ENCODE measurements at places on chromosomes 4 and X. TPM values are rescaled to one million over a fixed set of nuclear protein-coding genes. Genes with fewer than 3 reads are reported as not detected.

The PLAC8 gene
- 6.3 TPM for total RNA-seq

- H3K36me3 ChIP-seq, result peaks cover 21% of the 10 kb centered on the region
- H3K4me3 ChIP-seq, result peak overlapping the region; percentile 93
- H3K4me1 ChIP-seq, result no peaks in the 10 kb centered on the region
- peak overlapping the region; percentile 64 for H3K27ac ChIP-seq
- H3K27me3 ChIP-seq, result no peaks in the 10 kb centered on the region
Measured at GRCh38 chr4:70903291-70903603, 1.1 kb downstream of the MOB1B start.

DNA sequence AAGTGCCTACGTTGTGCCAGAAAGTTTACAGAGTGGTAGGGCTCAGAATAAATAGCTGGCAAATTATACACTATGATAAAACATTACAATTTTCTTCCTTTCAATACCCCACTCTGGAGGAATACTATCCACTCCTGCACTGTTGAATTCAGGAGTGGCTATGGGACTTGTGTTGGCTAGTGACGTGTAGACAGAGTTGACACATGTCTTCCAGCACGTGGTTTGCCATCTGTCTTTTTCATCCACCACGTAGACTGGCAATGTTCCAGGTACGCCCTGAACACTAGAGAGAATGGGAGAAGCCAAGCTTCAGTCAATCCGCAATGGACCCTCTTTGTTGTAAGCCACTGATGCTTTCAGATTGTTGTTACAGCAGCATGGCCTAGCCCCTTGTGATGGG, 168.8 kb upstream of the RBPJ start:
- no peak overlapping the region for H3K27ac ChIP-seq
- H3K4me1 ChIP-seq, result no peaks in the 10 kb centered on the region
- peaks cover 15% of the 10 kb centered on the region for H3K27me3 ChIP-seq
- H3K4me3 ChIP-seq, result no peak overlapping the region
- DNase-seq, result no peak

GRCh38 chr4:96429657-96430056, 589.8 kb downstream of the PDHA2 start:
- no peaks in the 10 kb centered on the region for H3K4me1 ChIP-seq
- no peaks in the 10 kb centered on the region for H3K36me3 ChIP-seq
- no peak overlapping the region for H3K4me3 ChIP-seq
- H3K27ac ChIP-seq, result no peak overlapping the region

GRCh38 chr4:109040441-109040840, 262.0 kb downstream of the COL25A1 start:
- no peak for DNase-seq
- H3K4me3 ChIP-seq, result no peak overlapping the region
- H3K4me1 ChIP-seq, result no peaks in the 10 kb centered on the region
- H3K27ac ChIP-seq, result no peak overlapping the region

The PDCL2 gene
- not detected for total RNA-seq

The WAS gene
- 1.1 TPM for total RNA-seq

DNA sequence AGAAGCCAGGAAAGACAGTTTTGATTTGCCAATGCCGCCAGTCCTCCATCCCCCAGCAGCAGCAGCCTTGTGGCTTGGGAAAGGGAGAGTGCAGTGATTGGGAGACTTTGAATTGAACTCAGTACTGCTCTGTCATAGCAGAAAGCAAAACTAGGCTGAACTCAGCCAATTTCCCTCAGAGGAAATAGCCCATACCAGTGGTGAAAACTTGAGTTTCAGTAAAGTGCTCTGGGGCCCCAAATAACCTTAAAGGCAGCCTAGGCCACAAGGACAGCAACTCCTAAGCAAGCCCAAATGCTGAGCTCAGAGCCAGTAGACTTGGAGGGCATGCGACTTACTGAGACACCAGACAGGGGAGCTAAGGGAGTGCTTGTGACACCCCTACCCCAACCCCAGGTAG, 2.0 kb upstream of the PROM1 start:
- peaks cover 18% of the 10 kb centered on the region for H3K4me1 ChIP-seq
- no peak overlapping the region for H3K27ac ChIP-seq
- no peak overlapping the region for H3K4me3 ChIP-seq
- no peak for DNase-seq

DNA sequence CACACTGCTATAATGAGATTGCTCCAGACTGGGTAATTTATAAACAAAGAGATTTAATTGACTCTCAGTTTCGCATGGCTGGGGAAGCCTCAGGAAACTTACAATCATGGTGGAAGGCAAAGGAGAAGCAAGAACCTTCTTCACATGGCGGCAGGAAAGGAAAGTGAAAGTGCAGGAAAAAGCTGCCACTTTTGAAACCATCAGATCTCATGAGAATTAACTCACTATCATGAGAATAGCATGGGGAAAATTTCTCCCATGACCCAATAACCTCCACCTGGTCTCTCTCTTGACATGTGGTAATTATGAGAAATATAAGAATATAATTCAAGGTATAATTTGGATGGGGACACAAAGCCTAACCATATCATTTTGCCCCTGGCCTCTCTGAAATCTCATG, 884.2 kb downstream of the GLUD2 start:
- H3K27me3 ChIP-seq, result no peaks in the 10 kb centered on the region
- no peak for DNase-seq
- no peaks in the 10 kb centered on the region for H3K4me1 ChIP-seq

DNA sequence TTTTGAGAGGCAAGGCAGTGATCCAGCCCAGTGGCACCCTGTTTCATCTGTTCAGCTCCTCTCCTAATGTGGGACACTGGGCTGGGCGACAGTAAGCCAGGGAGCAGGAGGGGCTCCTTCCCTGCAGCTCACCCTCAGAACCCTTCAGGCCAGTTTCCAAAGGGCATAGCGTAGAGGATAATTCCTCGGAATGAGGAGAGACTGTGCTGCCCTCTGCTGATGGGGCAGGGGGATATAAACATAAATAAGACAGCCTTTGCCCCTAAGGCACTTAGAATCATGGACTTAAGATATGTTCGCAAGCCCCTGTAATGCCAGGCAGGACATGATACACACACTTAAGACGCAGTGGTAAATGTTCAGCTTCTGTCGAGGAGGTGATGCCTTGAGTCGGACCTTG, 27.9 kb upstream of the ZNF185 start:
- H3K27me3 ChIP-seq, result no peaks in the 10 kb centered on the region
- H3K27ac ChIP-seq, result no peak overlapping the region
- DNase-seq, result no peak
- no peak overlapping the region for H3K4me3 ChIP-seq
- H3K4me1 ChIP-seq, result no peaks in the 10 kb centered on the region

DNA sequence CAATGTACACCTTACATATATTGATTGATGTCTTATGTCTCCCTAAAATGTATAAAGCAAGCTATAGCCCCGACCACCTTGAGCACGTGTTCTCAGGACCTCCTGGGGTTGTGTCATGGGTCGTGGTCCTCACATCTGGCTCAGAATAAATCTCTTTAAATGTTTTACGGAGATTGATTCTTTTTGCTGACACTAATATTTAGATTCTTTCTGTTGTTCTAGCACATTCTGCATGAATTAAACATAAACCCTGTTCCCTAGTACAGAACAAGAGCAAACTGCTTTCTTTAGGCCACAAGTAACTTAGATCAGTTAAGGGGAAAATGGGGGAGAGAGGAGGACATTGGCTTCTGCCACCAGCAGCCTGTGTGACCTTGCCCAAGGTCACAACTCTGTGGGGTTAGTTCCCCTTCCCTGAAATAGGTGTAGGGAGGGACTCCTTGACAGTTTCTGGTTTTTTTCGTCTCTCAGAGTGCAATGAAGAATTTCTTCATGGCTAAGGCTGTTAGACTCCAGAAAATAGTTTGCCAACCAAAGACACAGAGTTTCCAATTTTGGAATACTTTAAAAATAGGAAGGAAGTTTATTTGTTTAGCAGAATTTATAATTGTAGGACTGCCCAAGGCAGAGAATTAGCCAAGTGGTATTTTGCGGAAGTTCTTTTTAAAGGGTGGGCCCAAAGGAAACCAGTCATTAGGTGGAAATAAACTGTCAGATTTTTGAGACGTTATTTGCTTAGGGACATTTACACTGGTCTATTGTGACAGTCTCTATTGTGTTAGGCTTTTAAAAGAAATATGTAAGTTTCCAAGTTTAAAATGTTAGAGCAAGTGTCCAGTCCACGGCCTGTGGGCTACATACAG, 29.4 kb downstream of the PTTG2 start:
- no peak overlapping the region for H3K4me3 ChIP-seq
- H3K36me3 ChIP-seq, result no peaks in the 10 kb centered on the region
- H3K4me1 ChIP-seq, result peaks cover 22% of the 10 kb centered on the region
- no peak for DNase-seq
- no peak overlapping the region for H3K27ac ChIP-seq
- no peaks in the 10 kb centered on the region for H3K27me3 ChIP-seq

The SPOCK3 gene
- 0.51 TPM for total RNA-seq

GRCh38 chr4:139655116-139655515, 10.5 kb upstream of the MGST2 start:
- H3K27ac ChIP-seq, result no peak overlapping the region
- DNase-seq, result no peak
- H3K4me1 ChIP-seq, result peaks cover 37% of the 10 kb centered on the region
- no peaks in the 10 kb centered on the region for H3K36me3 ChIP-seq

The TEX13B gene
- total RNA-seq, result not detected

DNA sequence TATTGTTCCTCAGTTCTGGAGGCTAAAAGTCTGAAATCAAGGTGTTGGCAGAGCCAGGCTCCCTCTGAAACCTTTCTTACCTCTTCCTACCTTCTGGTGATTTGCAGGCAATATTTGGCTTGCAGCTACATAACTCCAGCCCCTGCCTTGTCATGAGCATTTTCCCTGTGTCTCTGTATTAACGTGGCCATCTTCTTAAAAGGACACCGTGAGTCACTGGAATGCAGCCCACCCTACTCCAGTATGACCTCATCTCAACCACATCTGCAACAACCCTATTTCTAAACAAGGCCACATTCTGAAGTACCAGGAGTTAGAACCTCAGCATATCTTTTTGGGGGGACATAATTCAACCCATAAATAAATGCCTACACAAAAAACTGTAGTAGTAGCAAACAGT, 40.7 kb downstream of the FANCB start:
- H3K4me1 ChIP-seq, result no peaks in the 10 kb centered on the region
- no peaks in the 10 kb centered on the region for H3K27me3 ChIP-seq
- H3K36me3 ChIP-seq, result no peaks in the 10 kb centered on the region
- no peak for DNase-seq
- H3K4me3 ChIP-seq, result no peak overlapping the region
- no peak overlapping the region for H3K27ac ChIP-seq

The AWAT2 gene
- total RNA-seq, result not detected

The LIMCH1 gene
- total RNA-seq, result 53.9 TPM

DNA sequence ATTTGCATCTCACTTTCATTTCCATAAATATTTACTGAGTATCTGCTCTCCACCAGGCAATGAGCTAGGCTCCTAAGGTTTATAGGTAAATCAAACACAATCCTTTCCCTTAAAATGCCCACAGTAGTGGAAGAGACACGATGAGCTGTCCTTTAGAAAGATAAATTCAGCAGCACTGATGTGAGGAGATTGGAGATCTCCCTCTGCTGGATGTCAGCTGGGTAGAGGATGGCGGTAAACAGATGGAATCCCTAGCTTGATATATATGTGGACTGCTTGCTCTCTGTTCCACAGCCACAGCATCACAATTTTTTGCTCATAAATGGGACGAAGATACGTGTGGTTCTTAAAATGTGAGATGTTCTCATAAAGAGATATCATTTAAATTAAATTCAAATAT, 216.4 kb upstream of the RASGEF1B start:
- H3K27ac ChIP-seq, result no peak overlapping the region
- H3K4me1 ChIP-seq, result no peaks in the 10 kb centered on the region

The DMRTC1 gene
- total RNA-seq, result not detected

The TENM3 gene
- total RNA-seq, result 5.9 TPM

DNA sequence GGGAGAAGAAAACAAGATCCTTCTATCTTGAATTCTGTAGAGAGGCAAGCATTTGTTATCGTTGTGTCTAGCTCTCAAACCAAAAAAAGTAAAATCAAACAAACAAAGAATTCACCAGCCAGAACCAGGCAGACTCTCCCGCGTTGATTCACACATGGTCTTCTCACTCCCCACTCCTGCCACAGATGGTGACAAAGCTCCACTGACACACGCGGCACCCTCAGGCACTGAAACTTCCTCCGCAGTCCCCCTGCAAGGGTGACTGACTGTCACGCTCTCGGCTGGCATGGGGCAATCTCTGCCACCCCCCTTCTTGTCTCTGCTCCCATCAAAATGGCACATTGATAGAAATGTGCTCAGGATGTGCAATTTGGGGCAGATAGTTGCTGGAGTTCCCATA, 304.9 kb downstream of the DHX15 start:
- no peak for DNase-seq
- no peak overlapping the region for H3K27ac ChIP-seq
- H3K36me3 ChIP-seq, result no peaks in the 10 kb centered on the region
- no peaks in the 10 kb centered on the region for H3K4me1 ChIP-seq

The ZFP42 gene
- total RNA-seq, result not detected

- H3K27ac ChIP-seq, result no peak overlapping the region
- no peak for DNase-seq
- H3K4me3 ChIP-seq, result no peak overlapping the region
- H3K36me3 ChIP-seq, result peaks cover 29% of the 10 kb centered on the region
Measured at GRCh38 chrX:21958916-21959315, 18.4 kb downstream of the SMS start.

The ARX gene
- total RNA-seq, result not detected

The HELT gene
- not detected for total RNA-seq

- H3K36me3 ChIP-seq, result no peaks in the 10 kb centered on the region
- H3K27ac ChIP-seq, result no peak overlapping the region
- no peak overlapping the region for H3K4me3 ChIP-seq
Measured at GRCh38 chr4:80208610-80209339, 11.5 kb downstream of the PRDM8 start.

The CDK16 gene
- total RNA-seq, result 154 TPM

- no peak overlapping the region for H3K4me3 ChIP-seq
- peaks cover 6% of the 10 kb centered on the region for H3K4me1 ChIP-seq
- no peak for DNase-seq
- no peak overlapping the region for H3K27ac ChIP-seq
- H3K36me3 ChIP-seq, result no peaks in the 10 kb centered on the region
Measured at GRCh38 chrX:31604629-31605221, 532.9 kb upstream of the FTHL17 start.

GRCh38 chrX:135480076-135480475, 40.4 kb upstream of the INTS6L start:
- H3K36me3 ChIP-seq, result no peaks in the 10 kb centered on the region
- H3K27ac ChIP-seq, result no peak overlapping the region
- peaks cover 20% of the 10 kb centered on the region for H3K27me3 ChIP-seq
- H3K4me1 ChIP-seq, result no peaks in the 10 kb centered on the region
- no peak overlapping the region for H3K4me3 ChIP-seq

DNA sequence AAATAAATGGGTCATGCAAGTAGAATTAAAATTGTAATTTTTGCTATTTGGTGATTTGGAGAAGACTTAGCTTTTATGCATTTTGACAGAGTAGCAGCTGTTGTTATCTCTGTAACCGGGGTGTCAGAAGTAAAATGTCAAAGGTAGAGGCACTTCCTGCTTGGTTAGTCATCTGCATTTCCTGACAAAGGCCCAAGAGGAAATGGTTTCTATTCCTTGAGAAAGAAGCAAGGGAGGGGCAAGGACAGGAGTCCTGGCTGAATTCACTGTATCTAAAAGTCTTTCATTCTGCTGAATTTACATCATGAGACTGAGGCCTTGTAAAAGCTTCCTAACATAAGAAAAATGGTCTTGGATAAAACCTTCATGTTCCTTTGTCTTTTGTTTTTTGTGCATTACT, 550.9 kb upstream of the BOD1L1 start:
- H3K27me3 ChIP-seq, result no peaks in the 10 kb centered on the region
- DNase-seq, result peak; percentile 4
- no peak overlapping the region for H3K4me3 ChIP-seq
- H3K4me1 ChIP-seq, result peaks cover 34% of the 10 kb centered on the region

GRCh38 chr4:169338241-169338640, 67.5 kb upstream of the SH3RF1 start:
- H3K27me3 ChIP-seq, result no peaks in the 10 kb centered on the region
- H3K36me3 ChIP-seq, result no peaks in the 10 kb centered on the region

The F8A2 gene
- not detected for total RNA-seq
